ENCODE measurements at places on chromosomes 2 and 18.

DNA sequence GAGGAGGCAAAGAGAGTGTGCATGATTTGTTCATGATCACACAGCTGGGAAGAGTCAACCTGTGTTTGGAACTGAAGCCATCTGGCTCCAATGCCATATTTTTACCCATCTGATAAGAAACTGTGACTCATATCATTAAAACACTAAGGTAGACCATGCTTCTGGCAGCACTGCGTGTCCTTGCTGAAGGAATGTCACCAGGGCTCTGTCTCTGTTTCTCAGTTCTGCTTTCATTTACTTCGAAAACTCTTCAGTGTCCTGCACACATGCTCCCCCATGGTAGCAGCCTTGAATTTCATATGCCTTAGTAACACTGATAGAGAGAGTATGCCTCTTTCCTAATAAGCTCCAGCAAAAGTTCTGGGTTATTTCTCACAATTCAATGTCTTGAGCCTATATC, 830.4 kb downstream of the DCDC2C start:
- no peak for ATAC-seq

DNA sequence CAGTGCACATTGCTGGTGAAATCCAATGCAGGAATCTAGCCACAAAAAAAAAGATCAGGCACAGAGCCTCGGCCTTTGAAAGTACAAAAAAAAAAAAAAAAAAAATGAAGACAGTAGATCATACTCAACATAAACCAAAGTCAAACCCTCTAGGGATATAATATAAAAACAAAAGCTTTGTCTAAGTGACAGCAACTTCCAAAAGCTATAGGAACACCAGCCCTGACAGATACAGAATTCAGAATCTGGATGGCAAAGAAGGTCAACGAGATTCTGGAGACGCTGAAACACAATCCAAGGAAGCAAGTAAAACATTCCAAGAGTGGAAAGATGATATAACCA, 54.0 kb upstream of the SCN1A start:
- no peak for ATAC-seq

GRCh38 chr2:72132981-72133720, 14.5 kb downstream of the CYP26B1 start:
- no peak for ATAC-seq

DNA sequence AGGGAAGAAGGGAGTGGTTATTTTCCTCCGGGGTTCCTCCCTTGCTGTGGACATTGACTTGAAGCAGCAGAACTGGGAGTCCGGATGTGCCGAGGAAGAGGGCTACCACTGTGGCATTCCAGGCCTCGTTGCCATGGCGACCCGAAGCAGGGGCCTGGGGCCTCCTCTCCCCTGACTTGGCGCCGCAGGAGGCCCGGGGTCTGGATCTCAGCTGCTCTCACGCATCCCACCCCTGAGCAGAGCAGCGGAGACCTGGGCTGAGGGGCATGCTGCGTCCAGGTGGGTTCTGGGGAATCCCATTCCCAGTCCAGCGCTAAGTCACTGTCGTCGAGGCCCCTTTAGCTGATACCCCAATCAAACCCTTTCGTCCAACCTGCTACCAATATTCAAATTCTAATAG, 100.2 kb downstream of the BCL11A start:
- ATAC-seq: no peak

- no peak for ATAC-seq
Measured at GRCh38 chr2:203763938-203764664, 57.7 kb downstream of the CD28 start.

DNA sequence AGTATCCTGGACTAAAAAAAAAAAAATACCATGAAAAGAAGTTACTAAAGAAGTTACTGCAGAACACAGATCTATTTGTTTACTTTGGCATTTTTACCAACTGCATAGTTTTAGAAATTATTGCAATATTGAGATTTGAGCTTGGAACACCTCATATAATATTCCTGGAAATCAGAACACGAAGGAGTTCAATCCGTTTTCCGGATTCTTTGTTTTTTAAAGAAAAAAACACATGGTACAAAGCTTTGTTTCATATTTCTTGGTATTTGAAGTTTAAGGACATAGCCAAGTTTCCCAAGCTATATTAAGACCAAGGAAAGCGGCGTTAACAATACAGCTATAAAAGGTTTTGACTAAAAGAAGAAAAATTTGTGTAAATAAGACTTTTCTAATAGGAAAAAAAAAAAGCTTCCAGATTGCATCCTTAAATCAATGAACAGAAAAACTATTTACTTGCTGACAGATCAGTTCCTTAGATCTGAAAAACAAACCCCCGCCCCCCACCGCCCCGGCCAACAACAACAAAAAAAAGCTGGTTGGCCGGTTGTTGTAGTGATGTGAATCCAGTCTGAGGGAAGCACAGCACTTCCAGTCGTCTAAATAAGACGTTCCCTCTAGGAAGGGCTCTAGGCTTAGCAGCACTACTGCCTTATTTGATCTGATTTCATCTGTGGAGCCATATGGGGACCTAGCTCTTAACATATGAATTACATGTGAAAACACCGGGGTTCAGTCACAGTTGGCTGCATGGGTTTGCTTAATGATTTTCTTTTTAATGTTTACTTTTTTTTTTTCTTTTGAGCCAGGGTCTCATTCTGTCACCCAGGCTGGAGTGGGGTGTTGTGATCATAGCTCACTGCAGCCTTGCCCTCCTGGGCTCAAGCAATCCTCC, 2.5 kb upstream of the RHOB start:
- no peak for ATAC-seq

DNA sequence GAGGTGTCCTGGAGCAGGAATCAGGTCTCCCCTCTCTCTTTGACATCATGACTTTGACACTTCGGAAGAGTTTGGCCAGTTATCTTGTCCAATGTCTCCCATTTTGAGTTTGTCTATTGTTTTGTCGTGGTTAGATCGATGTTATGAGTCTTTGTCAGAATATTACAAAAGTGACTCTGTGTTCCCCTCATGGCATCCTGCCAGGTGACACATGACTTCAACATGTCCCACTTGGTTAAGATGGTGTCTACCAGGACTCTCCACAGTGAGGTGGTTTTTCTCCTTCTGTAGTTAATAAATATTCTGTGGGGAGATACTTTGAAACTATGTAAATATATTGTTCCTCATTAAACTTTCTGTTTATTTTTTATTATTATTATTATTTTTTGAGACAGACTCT, 76.6 kb upstream of the BZW1 start:
- no peak for ATAC-seq

DNA sequence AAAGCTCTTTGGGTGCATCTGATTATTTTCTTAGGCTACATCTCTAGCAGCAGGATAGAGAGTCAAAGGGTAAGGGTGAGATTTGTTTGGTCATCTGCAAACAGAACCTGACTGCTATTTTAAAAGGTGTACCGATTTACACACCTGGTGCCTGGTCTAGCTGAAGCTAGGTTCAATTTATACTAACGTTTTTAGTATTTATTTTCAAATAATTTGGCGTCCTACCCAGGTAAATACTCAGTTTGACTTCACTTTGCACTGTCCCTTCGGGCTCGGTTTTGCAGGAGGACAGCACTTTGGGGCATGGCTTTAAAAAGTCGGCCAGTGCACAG, 683 bp downstream of the PTRHD1 start:
- ATAC-seq: no peak

GRCh38 chr2:61688369-61689334, 150.5 kb upstream of the XPO1 start:
- no peak for ATAC-seq

DNA sequence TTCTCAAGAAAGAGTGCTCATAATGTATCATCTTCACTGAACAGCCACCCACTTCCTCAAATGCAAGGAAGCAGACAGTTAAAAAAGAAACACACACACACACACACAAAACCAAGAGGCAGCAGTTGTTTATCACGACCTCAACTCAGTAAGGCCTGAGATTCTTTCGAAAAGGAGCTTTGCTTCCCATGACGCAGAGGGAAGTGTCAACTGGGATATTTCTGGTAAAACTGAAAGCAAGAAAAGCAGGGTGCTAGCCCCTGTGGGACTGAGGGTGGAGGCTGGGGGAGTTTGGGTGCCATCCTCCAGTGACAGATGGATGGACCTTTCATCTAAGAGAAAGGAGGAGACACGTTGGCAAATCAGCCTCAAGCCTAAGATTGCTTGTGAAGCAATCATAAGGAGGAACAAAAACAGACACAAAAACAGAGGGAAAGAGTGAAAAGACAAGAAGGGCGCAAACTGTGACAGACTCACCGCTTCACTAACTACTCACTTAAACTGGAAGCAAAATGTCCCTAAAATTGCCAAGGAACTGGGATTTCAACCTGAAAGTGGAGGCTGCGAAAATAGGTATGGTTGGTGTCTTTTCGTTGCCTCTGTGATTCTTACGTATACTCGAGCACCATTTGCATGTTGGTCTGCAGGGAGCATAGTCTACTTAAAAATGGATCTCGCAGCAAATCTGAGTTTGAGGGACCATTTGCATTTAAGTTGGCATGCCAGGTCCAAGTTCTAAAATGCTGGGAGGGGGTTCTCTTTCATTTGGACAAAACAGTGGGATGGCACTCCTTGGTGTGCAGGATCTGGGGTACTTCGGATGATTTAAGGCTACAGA, at the start of gene ARHGAP25:
TSS of gene ARHGAP25 (plus strand) at position 124 of the 838 bp plus-strand sequence. CDS start at position 513, 389 bp downstream.
- ATAC-seq: no peak

GRCh38 chr2:4214444-4215205, 511.2 kb downstream of the DCDC2C start:
- no peak for ATAC-seq

DNA sequence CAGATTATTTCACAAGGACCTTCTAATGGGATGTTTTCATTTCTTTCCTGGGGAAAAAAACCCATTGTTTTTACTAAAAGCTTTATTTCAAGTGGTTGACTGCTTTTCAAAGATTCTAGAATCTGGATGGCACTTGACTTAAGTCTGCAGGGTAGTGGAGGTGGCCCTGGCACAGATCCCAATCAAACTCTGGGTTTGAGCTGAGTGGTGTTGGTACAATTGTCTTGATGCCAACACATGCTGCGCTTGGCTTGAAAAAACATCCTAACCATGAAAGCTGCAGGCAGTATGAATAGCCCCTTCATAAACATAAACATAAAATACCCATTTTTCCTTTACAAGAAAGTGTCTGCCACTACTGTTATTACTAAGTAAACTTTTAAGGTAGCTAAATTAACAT, 3.6 kb downstream of the PAPOLG start:
- no peak for ATAC-seq

- ATAC-seq: no peak
Measured at GRCh38 chr2:128809880-128810279, 491.2 kb upstream of the HS6ST1 start.

DNA sequence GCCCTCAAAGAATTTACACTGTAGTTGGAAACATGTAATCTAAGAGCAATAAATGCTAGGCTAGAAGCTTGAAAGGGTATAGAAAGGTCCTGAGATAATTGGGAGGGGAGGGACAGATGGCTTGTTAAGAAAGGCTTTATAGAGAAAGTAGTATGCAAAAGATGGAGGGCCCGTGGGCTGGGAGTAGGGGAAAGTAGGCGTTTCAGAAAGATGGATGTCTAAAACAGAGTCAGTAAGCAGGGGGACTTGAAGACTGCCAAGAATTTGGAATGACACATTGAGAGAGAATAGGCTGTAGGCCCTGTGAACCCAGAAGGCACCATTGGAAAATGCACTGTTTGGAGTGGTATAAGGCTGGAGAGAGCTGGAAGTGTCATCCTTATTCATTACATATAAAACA, 822 bp downstream of the PSMG2 start:
- ATAC-seq: peak; percentile 6

DNA sequence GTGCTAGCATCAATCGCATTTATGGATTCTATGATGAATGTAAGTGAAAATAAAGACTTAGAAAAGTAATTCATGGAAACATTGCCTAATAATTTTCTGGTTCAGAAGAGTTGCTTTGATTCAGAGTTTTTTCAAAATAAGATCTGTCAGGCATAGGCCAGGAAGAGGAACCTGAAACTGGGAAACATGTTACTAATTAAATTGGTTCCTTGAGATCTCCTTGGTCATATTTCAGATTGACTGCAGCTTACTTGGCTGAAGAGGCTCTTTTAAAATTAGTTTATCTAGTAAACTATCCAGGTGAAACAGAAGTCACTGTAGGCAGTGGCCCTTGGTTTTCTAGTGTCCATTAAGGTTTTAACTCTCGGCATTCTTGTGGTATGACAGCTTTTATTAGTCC, 27.4 kb downstream of the PPP1CB start:
- ATAC-seq: peak; percentile 66

DNA sequence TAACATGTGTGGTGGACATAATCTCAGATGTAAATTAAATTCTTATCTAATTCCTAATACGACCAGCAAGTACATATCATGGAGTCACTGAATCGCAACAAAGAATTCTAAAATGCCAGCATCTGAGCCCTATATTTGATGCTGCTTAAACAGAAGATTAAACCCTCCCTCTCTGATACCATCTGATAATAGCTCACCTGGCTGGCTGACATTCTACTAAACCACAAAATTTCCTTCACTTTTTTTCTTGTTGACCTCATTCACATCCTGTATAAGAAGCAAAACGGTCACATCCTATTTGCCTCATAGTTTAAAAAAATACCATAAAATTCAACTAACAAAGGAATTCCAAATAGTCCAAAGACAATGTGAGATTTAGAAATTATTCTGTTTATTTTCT, 371.6 kb upstream of the SLC8A1 start:
- no peak for ATAC-seq

GRCh38 chr18:55400590-55401541, 187.1 kb downstream of the TCF4 start:
- ATAC-seq: peak; percentile 31

DNA sequence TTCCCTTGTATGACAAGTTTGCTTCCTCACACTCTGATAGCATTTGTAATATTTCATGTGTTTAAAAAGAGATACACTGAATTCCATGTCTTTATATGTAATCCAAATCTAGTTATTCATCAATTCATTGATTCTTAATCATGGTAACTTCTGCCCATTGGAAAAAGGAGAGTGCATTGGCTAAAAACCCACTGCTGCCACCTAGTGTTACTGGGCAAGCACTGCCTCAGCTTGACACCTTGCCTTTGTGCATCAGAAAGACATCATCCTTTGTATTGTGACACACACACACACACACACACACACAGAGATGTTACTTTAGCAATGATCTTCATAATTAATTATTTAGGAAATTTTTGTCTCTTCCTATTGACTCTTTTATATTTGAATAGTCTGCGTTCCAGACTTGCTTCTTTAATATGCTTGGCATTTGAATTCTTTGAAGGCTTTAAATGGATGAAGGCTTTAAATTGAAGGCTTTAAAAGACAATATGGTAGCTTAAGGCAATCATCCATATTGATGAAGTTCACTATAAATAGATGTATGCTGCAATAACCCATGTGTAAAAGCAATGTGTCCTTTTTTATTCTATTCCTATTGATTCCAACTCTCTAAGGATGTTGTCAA, 414.2 kb upstream of the CHST9 start:
- peak; percentile 80 for ATAC-seq

All from SK-N-SH treated with all-trans-retinoic acid at 6 μM for 48 hours (cell line).